Activated gamma-delta T cell (primary cell): ENCODE measurements at places on chromosomes 16 and 17.

DNA sequence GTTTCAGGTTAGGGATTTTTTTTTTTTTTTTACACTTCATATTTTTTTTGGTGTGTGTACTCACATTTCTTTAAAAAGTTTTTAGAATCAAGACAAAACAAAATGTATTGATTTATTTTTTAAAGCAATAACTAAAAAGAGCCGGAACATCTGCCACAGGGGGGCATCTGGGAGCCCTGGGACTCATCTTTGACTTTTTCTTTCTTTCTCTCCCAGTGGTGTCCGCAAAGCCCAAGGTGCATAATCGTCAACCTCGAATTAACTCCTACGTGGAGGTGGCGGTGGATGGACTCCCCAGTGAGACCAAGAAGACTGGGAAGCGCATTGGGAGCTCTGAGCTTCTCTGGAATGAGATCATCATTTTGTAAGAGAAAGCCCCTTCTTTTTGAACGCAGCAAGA lies 36.3 kb downstream of the WWP2 start:
- no peak for DNase-seq

- DNase-seq = no peak
These were observed 5.8 kb downstream of the NEUROD2 start for GRCh38 chr17:39601758-39602532.

DNA sequence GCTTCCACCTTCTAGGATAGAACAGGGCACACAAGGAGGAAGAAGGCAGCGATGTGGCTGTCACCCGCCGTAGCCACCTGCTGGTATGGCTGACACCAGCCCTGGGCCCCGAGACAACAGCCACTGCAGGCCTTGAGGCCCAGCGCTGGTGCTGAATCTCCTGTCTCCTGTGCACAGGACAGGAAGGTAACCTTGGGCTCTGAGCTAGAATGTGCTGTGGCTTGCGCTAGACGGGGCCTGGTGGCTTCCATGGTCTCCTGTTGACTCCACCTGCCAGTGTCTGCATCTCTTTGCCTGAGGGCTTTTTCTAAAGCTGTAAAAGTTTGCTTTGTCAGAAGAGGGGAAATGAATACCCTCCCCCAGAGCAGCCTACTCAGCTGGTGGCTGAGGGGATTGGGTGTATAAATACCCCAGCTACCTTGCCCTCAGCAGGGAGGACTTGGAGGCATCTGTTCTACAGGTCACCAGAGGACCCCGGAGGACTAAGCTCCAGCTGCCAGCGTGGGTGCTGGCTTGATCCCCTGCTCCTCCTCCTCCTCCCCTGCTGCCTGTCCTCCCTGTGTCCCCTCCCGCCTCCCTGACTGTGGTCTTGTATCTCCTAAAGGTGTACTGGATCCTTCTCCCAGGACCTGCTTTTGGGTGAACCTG lies 76.1 kb upstream of the SDK2 start:
- DNase-seq = no peak

DNA sequence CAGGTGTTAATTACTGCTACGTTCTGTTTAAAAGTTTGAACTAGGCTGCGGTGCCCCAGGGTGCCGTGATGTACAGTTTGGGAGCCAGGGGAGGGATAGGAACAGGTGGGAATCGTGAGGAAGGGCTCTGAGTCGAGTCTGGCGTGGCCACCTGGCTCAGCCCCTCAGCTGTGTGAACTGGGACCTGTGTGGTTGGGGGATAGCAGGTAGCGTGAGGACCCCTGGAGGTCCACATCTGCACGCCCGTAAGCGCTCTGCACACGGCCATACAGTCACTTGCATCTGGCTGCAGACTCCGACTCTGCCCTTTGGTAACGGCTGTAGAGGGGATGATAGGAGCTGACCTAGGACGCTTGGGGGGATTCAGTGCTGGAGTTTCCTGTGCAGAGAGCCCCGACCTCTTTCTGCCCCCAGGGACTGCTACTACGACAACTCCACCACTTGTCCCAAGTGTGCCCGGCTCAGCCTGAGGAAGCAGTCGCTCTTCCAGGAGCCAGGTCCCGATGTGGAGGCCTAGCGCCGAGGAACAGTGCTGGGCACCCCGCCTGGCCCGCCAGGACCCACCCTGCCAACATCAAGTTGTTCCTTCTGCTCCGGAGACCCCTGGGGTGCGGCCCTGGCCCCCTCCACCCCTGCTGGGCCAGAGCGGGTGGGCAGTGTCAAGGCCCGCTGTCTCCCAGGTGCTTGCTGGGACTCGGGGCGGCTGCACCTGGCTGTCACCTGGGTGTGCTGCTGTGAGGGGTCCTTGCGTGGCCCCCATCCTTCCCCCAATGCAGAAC lies 17.1 kb downstream of the DEF8 start:
- DNase-seq = no peak

GRCh38 chr16:65875381-65876055 lies 491.0 kb upstream of the CDH5 start:
- DNase-seq = no peak

DNA sequence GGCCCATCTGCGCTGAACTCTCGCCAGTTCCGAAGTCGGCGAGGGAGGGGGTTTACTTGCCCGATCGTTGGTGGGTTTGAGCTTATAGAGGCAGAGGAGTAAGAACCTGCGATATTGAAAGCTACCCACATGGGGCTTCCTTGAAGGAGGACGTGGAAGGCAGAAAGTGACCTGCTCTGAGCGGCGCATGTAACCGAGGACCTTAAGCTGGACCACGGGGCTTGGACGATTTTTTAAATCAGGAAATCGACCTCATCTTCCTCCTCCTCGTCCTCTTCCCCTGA lies 2.0 kb downstream of the PRAC2 start:
- DNase-seq = no peak

GRCh38 chr16:14608111-14608566 lies 21.9 kb downstream of the PARN start:
- no peak for DNase-seq

DNA sequence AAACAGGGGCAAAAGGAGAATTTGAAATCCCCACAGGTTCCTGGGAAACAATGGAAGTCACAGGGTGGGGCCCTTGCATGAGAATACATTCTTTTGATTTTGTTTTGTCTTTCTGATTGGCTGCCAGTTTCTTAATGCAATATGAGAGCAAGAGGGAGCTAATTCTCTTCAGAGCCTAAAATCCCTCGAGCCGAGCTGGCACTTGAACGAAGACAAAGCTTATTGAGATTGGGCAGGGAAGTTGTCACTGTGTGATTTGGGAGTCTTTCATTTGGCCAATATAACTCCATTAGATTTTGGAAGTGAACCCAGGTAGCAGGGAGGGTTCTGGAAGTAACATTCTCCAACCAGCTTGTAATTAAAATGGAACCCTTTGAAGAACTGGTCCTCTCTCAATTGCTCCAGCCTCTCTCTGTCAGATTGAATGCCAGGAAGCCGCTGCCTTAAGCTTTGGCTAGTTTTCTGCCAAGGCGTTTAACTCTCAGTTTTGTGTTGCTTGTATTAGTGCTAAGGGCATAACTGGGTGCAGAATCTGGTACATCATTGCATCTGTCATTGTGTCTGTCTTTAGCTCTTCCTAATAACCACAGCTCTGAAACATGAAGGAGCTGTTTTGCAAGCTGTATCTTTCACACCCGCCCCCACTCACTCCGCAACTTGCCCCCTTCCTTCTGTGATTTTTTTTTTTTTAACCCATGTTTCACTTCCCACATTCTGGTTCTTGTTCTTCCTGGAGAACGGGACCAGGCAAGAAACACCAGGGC lies 272.0 kb downstream of the MAF start:
- DNase-seq = no peak

GRCh38 chr17:37358098-37358829 lies 17.5 kb upstream of the C17orf78 start:
- no peak for DNase-seq

- DNase-seq = no peak
These were observed 5.6 kb downstream of the PPL start for GRCh38 chr16:4931381-4931780.

DNA sequence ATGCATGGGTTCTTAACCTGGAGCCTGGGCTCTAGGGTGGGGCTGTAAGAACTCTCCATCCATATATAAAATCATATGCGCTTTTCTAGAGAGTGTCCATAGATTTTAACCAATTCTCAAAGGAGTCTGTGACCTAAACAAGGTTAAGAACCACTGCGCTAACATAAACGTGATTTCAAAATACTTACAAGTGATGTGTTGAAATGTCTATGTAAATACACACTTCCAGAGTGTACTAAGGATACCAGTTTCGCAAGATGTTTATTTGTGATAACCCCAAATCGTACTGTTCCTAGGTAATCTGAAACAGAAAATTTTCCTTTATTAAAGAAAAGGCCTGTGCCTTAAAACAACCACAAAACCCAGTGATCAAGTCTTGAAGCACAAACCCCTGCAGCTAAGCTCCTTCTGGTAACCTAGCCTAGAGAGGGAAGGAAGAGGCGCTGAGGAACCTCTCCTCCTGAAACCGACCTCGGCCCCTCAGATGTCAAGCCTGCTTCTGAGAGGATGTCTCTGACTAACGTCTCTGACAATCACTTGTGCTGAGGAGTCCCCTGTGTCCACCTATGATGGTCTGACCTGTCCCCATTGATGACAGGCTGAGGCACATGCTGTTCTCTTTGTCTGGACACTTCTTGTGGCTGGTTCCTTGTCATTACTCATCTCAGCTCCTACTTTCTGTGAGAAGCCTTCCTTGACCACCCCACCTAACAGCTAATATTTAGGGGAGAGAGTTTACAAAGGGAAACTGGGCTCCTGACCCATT lies 32.2 kb downstream of the SNN start:
- DNase-seq = no peak

GRCh38 chr16:68270353-68270752 lies 6.0 kb downstream of the SLC7A6 start:
- no peak for DNase-seq

DNA sequence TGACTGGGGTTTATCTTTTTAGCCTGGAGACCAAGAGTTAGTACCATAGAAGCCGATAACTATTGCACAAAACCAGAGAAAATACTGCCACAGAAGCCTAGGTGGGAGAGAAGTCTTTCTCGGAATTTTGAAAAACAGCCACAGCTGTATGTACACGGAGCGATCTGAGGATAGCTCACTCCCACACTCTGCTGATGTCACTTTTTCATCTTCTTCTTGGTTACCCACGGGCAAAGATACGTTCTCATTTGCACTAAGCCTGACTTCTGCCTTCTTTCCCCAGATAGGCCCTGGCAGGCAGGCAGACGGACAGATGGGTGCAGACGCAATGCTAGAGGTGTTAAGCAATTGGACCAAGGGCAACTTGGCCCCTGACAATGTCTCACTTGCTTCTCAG lies 9.1 kb upstream of the CBX4 start:
- no peak for DNase-seq

DNA sequence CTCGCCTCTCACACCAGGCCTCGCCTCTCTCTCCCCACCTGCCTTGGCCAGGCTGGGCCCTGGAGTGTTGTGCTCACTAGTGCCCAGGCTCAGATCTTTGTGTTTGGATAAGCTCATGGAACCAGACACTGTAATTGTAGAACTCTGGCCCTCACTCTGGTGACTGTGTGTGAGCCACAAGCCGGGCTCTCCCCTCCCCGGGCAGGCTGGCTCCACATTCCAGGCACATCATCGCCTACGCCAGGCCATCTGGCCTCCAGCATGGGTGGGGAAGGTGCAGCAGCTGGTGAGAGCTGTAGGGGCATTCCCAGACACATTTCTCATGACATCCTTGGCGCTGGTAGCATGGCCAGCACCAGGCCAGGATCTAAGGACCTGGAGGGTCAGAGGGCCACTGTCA lies 202.3 kb downstream of the RAB11FIP4 start:
- no peak for DNase-seq

DNA sequence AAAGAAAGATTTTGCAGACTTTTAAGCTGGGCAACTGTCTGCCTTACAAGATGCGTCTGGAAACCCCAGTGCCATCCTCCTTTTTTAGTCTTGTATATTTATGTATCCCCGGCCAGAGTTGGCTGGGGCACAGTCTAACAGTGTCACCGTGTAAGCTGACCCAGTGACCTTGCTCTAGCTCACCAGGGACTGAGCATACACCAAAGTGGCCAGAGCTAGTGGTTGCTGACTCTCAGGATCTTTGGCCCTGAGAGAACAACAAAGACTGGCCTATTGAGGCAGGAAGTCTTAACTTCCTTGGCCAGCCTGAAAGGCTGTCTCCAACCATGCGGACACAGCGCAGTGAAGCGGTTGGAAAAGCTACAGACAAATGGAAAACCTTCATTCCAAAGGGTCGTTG lies 745.2 kb downstream of the WWOX start:
- no peak for DNase-seq

GRCh38 chr17:82871056-82871775 lies 31.4 kb upstream of the ZNF750 start:
- DNase-seq = no peak

GRCh38 chr16:49811644-49812334 lies 44.1 kb downstream of the ZNF423 start:
- no peak for DNase-seq

GRCh38 chr16:86075839-86076440 lies 177.0 kb downstream of the IRF8 start:
- no peak for DNase-seq
